ENCODE measurements at places on chromosomes 2 and 18. TPM values are rescaled to one million over a fixed set of nuclear protein-coding genes. Genes with fewer than 3 reads are reported as not detected.
A peak's percentile ranks its signal among the peaks of the same experiment; 100 is the strongest.

The SLC16A14 gene
- 2.5 TPM for total RNA-seq

The C1QL2 gene
- total RNA-seq, result not detected

The HAAO gene
- not detected for total RNA-seq

The HIBCH gene
- 13.2 TPM for total RNA-seq

The MYL1 gene
- total RNA-seq, result not detected

The HNMT gene
- total RNA-seq, result 86.7 TPM

The GCG gene
- not detected for total RNA-seq

The COX5B gene
- 479 TPM for total RNA-seq

The UGT1A1 gene
- 0.25 TPM for total RNA-seq

The DTNA gene
- 11.7 TPM for total RNA-seq

The CD207 gene
- not detected for total RNA-seq

The CELF4 gene
- total RNA-seq, result not detected

- no peak for DNase-seq
Measured at GRCh38 chr2:194566907-194567660, 1089.9 kb upstream of the SLC39A10 start.

DNA sequence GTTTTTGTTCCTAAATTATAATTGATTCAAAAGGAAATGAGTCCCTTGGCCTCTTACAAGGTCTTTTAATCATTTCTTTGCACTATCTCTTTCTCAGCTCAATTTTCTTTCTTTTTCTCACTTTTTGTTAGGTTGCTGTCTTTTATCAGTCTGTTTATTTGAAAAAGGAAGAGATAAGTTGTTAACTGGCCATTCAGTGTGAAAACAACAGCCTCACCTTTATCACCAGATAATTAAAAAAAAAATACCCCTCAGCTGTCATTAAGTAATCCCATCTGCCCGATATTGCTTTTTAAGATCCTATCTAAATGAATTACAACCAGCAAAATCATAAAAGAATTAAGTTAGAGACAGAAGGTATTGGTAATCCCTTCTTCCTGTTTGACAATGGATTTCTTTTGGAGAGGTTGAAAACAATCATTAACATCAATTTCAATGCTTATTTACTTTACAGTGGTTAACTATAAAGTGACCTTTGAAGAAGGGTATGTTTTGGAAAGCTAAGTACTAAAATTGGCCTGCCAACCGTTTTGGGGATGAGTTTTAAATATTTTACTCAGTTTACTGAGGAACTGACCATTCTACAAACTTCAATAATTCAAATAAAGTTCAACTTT lies 104.9 kb downstream of the TGIF1 start:
- no peak for DNase-seq

- peak; percentile 76 for DNase-seq
Measured at GRCh38 chr2:207473049-207473930, 56.5 kb upstream of the CREB1 start.

- no peak for DNase-seq
Measured at GRCh38 chr2:120218181-120218580, 5.0 kb downstream of the TMEM185B start.

DNA sequence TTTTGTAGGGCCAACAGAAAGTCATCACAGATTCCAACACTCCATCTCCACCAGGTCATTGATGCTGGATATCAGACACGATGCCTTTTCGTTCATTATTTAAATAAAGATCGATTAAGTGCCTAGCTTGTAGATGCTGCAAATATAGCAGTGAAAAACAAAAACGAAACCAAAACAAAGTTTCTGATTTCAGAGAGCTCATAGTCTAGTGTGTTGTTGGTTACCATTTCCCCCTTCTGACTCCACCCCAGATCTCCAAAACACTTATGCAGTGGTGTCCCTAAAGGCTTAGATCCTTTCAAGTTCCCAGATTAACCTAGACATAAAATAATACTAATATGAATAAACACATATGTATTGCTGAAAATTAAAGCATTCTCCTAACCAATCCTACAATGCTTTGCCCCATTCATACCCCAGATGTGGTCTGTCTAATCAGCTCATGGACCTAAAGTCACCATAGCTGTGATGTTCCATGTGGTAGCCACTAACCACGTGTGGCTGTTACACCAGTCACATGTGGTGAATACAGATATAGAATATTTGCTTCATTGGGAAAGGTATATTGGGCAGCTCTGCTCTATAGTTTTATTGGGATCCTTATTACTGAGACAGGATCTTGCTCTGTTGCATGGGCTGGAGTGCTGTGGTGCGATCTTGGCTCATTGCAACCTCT lies 787.2 kb downstream of the TDRD15 start:
- DNase-seq, result no peak

DNA sequence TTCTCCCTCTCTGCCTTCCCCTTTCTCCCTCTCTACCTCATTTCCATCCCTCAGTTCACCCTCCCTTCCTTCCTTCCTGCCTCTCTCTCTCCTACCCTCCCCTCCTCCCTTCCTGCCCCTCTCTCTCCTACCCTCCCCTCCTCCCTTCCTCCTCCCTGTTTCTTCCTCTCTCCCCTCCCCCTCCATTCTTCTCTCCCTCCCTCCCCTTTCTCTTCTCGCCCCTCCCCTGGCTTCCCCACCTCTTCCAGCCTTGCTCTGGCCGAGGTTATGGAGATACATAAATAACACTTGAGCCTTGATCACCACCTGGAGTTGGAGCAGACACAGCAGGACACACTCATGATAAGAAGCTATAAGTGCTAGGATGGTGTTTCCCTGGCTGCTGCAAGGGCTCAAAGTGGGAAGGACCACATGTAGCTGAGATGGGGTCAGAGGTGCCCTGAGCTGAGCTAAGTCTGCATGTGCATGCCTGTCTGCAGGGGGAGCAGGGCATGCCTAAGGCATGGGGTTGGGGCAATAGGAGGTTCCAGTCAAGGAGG lies 326.1 kb upstream of the HS6ST1 start:
- DNase-seq, result no peak

GRCh38 chr18:41043876-41044275 lies 911.2 kb upstream of the PIK3C3 start:
- DNase-seq, result no peak

DNA sequence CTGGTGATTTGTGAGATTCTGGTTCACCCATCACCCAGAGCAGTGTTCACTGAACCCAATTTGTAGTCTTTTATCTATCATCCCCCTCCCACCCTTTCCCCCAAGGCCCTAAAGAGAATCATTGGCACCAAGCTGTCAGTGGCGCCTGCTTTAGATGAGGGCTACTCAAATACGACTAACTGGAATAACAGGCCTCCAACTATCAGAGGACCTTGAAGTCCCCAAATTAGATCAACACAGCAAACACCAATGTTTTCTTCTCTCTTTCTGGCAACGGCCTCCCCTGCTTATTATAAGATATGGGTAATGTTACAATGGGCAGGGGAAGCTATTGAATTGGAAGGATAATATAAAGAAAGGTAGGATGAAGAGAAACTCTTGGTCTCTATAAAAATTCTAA lies 232.3 kb downstream of the SCG2 start:
- no peak for DNase-seq

- peak; percentile 56 for DNase-seq
Measured at GRCh38 chr2:37688771-37689468, 17.5 kb upstream of the CDC42EP3 start.

DNA sequence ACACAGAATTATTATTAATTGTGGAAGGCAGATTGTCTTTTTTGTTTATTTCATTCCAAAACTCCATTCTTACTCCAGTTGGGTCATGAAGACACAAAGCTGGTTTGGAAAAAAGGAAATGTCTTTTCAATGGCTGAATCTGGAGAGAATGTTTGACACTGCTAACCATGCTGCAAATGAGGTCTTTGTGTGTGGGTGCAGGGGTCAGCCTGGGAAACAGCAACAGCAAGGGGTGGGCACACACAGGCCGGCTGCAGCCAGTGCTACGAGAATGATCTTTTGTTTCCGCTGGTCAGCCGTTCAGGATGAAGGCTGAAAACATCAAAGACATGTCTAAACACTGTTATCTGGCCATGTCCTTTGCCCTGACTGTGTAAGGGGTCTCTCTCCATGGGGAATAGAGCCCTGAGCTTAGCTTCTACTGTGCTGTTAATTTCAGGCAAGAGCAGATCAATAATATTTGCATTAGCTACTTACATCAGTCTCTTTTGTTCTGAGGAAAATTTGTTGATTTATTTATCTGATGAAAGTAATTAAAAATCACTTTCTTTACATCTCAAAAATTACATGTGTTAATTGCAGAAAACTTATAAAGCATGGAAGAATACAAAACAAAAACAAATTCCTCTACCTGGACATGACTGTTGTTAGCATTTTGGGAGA lies 33.3 kb upstream of the E2F6 start:
- no peak for DNase-seq

Measured in H4 (cell line).